Esophagus squamous epithelium (tissue), 5 donors: ENCODE measurements at places on chromosomes 4 and X.

DNA sequence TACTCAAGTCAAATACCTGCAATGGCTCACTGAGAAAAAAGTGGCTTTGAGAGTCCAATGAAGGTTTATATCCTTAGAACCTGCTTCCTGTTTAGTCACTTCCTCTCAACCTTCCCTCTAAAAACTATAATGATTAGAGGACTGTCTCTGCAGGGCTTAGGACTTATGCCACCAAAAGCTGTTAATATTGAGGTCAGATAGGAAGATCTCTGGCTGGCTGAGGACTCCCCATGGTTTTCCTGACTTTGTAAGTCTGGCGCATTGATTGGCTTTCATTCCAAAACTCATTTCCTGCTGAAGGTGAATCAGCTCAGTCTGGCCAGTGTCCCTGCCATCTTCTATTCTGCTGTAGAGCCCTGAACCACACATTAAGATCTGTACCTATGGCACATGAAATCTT lies 140.9 kb upstream of the ANK2 start:
- no peaks in the 10 kb centered on the region for H3K27me3 ChIP-seq
- no peak overlapping the region for H3K27ac ChIP-seq
- H3K4me1 ChIP-seq, result peaks cover 7% of the 10 kb centered on the region
- no peak overlapping the region for H3K4me3 ChIP-seq
- no peaks in the 10 kb centered on the region for H3K36me3 ChIP-seq

DNA sequence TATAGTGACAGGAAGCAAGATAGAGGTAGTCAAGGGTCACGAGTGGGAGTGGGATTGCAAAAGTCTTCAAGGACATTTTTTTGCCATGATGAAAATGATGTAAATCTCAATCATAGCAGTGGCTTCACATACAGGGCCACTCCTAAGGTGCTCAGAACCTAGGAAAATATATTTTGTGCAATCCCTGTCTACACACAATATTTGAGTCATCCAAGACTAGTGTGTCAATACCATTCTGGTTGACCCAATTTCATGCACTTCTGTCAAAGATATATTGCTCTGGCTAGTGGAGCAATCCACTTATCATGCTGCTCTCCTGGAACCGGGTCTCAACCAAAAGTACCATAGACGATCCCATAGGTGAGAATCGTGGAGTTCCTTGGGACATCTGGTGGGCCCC lies 24.2 kb upstream of the XPNPEP2 start:
- no peak overlapping the region for H3K4me3 ChIP-seq
- no peak for DNase-seq
- H3K27ac ChIP-seq, result no peak overlapping the region
- H3K36me3 ChIP-seq, result no peaks in the 10 kb centered on the region

DNA sequence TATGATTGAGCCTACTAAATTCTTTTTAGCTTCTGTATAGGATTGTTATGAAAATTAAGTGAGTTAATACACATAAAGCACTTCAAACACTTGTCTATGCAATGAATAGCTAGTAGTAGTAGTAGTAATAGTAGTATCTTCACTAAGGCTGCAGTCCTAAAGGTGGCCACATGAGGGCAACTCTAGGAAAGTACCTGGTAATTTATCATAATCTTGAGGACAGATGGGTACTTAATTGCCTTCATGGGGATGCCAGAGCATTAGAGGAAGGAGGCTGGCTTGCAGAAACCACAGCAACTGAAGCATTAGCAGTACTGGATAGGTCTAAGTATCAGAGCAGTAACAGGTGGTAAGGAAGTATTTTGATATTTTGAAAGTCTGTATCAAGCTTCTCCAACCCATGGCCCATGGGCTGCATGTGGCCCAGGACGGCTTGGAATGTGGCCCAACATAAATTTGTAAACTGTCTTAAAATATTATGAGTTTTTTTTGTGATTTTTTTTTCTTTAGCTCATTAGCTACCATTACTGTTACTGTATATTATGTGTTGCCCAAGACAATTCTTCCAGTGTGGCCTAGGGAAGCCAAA lies 17.3 kb downstream of the NIPAL1 start:
- H3K27me3 ChIP-seq, result no peaks in the 10 kb centered on the region
- no peaks in the 10 kb centered on the region for H3K36me3 ChIP-seq
- no peak overlapping the region for H3K4me3 ChIP-seq
- no peak overlapping the region for H3K27ac ChIP-seq

GRCh38 chr4:5615496-5616075 lies 92.8 kb downstream of the EVC2 start:
- no peak for DNase-seq
- H3K4me3 ChIP-seq, result no peak overlapping the region
- no peaks in the 10 kb centered on the region for H3K4me1 ChIP-seq

- H3K4me3 ChIP-seq, result no peak overlapping the region
- DNase-seq, result no peak
- no peak overlapping the region for H3K27ac ChIP-seq
- no peaks in the 10 kb centered on the region for H3K27me3 ChIP-seq
- no peaks in the 10 kb centered on the region for H3K4me1 ChIP-seq
Measured at GRCh38 chr4:123167931-123168330, 228.7 kb upstream of the SPRY1 start.

DNA sequence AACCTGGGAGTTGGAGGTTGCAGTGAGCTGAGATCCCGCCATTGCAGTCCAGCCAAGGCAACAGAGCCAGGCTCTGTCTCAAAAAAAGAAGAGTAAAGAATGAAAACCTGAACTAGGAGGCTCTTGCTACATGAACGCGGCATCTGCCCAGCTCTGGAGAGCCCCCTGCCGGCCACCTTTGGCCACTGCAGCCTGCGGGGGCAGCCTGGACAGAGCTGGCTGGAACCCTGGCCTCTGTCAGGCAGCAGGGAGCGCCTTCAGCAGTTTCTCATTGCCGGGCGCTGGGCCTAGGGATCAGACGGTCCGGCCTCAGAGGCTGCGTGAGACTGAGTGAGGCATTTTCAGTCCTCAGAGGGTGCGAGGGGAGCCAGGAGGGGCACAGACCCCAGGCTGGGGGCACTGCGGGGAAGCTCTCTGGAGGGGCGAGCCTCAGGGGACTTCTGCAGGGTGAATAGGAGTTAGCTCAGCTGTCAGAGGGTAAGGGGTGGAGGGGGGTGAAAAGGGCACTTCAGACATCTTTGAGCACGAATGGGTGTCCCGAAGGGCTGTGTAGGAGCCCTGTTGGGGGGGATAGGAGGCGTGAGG lies 17.5 kb downstream of the DOK7 start:
- DNase-seq, result no peak
- peaks cover 49% of the 10 kb centered on the region for H3K4me1 ChIP-seq
- H3K27me3 ChIP-seq, result no peaks in the 10 kb centered on the region
- no peak overlapping the region for H3K4me3 ChIP-seq
- H3K36me3 ChIP-seq, result no peaks in the 10 kb centered on the region

DNA sequence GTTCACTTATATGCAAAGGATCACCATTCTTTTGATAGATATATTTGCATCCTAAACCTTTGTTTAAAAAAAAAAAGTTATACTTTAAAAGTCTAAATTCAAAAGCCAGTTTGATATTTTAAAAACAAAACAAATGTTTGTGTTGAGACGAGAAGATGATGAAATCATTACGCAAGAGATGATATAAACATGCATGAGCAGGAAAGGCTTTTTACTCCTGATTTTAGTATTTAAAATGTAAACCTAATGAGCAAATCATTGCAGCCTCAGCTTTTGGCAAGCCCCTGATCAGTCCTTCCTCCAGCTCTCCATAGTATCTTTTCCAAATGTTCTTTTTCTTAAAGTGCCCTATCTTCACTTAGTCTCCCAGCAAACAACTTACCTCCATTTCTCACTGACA lies 115.6 kb downstream of the ARAP2 start:
- H3K4me3 ChIP-seq, result no peak overlapping the region
- H3K27me3 ChIP-seq, result no peaks in the 10 kb centered on the region
- H3K27ac ChIP-seq, result no peak overlapping the region
- no peaks in the 10 kb centered on the region for H3K36me3 ChIP-seq
- no peaks in the 10 kb centered on the region for H3K4me1 ChIP-seq
